ENCODE measurements at places on chromosomes 5 and 9.

- DNase-seq = no peak
These were observed 113.0 kb downstream of the VPS13A start for GRCh38 chr9:77290373-77290772.

- no peak for DNase-seq
These were observed 52.8 kb downstream of the DAB2IP start for GRCh38 chr9:121704281-121704680.

DNA sequence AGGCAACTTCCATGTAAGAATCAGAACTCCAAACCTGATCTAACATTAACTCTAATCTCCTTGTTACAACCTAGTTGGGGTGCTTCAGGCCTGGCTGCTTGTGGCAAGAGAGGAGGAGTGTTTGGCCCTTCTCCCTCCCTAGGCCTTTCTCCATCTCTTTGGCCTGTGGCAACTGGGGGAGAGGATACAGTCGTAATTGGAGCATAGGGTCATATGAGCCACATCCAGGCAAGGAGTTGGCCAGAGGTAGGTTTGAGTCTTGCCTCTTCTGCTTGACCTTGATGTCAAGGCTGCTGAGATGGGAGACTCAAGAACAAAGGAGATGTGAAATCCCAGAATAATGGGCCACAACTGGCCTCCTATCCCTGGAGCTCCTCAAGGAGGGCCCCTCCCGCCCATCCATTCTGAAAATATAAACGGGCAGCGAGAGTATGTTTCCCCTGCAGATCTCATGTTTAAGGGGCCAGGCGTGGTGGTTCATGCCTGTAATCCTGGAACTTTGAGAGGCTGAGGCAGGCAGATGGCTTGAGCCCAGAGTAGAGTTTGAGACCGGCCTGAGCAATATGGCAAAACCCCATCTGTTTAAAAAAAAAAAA, 59.3 kb upstream of the ANGPTL2 start:
- DNase-seq = no peak

DNA sequence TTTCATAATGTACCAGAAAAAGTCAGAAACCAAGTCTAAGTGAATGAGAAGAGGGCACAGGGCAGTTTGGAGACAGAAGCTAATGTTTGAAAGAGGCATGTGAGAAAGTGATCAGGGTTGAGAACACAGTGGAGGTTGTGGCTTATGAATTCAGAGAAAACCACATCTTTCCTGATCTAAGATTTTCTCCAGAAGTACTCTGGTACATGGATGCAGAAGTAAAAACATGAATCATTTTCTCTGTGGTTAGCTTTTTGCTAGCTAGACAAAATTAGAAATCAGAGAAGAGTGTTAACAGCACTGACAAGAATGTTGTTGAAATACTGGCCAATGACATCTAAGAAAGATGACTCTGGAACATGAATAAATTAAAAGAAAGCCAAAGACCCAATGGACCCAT, 541.1 kb downstream of the DNAH5 start:
- no peak for DNase-seq

GRCh38 chr9:31418419-31418818, 966.0 kb upstream of the ACO1 start:
- DNase-seq = no peak

- no peak for DNase-seq
These were observed 12.4 kb upstream of the TYRP1 start for GRCh38 chr9:12680757-12681156.
